Liver (tissue), 10 donors: ENCODE measurements at places on chromosomes 13 and 19. TPM values are rescaled to one million over a fixed set of nuclear protein-coding genes. Genes with fewer than 3 reads are reported as not detected.

- no peak for DNase-seq
These were observed 30.1 kb downstream of the KLF12 start for GRCh38 chr13:74103970-74104555.

GRCh38 chr13:92590503-92590908 is 636.1 kb upstream of the GPC6 start:
- no peak for DNase-seq

The CEACAM1 gene
- 19.0 TPM for total RNA-seq

GRCh38 chr19:33771384-33772101 is 25.1 kb upstream of the KCTD15 start:
- peak; percentile 81 for DNase-seq

DNA sequence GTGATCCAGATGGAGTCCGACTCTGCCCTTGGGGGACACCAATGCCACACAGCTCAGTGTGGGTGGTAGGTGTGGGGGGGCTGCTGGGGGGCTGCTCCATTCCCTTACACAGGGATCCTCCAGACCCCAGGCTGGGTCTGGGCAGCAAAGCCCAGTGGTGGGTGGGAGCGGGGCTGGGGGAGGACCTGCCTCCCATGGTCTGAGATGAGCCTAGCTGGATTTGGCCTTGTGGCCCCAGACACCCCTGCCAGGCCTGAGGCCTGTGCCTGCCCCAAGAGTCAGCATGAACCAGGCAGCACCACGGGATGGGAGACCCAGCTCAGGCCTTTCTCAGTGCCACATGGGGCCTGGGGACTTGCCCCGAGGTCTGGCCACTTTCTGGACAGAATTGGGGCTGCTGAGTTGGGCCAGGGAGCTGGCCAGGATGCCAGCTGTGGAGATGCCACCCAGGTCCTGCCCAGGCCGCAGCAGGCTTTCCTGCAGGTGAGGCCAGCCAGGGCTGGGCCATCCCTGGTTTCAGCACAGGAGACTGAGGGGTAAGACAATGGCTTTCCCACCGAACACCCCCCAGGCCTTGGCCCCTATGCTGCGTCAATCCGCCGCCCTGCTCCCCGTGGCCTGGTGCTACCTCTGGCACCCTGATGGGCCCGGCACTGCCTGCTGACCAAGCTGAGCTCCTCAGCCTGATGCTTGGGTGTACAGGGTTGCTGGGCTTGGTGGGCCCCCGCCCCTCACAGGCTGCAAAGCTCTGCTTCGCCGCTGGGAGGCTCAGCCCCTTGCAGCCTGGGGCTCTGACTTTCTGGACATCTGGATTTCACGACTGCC is 24.2 kb downstream of the CEBPG start:
- no peak for DNase-seq

DNA sequence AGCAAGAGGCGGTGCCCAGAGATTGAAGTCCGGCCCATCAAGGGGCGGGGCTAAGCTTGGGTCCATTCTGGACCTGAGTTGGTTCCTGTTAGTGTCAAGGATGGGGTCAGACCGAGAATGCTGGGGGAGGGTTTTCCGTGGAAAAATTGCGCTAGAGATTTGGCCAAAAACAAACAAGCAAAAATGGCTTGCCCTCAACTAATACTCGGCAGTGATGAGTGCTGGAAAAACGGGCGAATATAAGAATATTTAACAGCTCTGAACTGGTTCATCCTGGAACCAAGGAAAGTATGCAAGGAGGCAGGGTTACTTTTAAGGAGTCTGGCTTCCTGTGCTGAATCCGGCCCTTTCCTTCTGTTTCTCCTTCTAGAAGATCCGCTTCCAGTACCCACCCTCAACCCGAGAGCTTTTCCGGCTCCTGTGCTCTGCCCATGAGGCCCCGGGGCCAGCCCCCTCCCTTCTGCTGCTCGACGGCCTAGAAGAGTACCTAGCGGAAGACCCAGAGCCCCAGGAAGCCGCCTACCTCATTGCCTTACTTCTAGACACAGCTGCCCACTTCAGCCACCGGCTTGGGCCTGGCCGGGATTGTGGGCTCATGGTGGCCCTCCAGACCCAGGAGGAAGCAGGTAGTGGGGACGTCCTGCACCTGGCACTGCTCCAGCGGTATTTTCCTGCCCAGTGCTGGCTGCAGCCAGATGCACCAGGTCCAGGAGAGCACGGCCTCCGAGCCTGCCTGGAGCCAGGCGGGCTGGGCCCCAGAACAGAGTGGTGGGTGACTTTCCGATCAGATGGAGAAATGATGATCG is 880 bp downstream of the SWSAP1 start:
- peak; percentile 58 for DNase-seq

The HSPB6 gene
- total RNA-seq, result 2.7 TPM

The CEACAM7 gene
- total RNA-seq, result not detected

DNA sequence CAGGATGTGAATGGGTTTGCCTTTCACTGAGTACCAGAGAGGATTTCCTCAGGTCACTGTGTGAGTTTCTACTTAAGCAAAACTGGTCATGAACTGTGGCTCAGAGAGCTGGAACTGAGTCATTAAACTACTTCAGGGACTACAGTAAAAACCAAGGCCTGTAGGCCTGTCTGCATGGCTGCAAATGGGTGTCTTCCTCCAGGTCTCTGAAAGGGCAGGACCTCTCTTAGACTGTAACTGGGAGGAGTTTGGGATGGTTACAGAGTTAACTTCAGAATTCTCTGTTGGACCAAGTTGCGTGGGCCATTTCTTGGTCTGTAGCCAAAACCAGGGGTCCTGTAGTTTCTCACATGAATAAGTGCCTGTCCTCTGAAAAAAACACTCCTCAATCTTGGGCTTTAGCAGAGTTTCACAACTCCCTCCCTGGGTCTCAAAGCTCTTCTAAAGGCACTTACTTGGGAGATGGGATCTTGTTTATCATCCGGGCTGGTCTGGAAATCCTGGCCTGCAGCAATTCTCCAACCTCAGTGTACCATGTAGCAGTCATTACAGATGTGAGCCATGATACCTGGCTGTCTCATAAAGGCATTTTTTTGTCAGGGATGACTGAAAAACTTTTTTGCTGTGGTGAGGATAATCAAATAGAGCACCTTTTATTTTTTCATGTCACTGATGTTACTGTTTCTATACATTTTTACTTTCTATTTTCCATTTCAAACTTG is 19.7 kb downstream of the ZNF714 start:
- DNase-seq, result no peak

The RASGRP4 gene
- 2.4 TPM for total RNA-seq

GRCh38 chr19:57941593-57941992 is 5.9 kb downstream of the ZNF256 start:
- DNase-seq, result no peak

- DNase-seq, result no peak
These were observed 10.3 kb downstream of the DNAJB1 start for GRCh38 chr19:14507704-14508542.

GRCh38 chr19:15419413-15420025 is 731 bp upstream of the AKAP8L start:
- DNase-seq, result no peak
